NCI-H345 (cell line): ENCODE measurements at places on chromosomes 3 and 15.

GRCh38 chr3:188351648-188352047 lies 197.7 kb downstream of the LPP start:
- DNase-seq: no peak

- no peak for DNase-seq
These were observed 21.0 kb downstream of the ANAPC13 start for GRCh38 chr3:134464689-134465365.

DNA sequence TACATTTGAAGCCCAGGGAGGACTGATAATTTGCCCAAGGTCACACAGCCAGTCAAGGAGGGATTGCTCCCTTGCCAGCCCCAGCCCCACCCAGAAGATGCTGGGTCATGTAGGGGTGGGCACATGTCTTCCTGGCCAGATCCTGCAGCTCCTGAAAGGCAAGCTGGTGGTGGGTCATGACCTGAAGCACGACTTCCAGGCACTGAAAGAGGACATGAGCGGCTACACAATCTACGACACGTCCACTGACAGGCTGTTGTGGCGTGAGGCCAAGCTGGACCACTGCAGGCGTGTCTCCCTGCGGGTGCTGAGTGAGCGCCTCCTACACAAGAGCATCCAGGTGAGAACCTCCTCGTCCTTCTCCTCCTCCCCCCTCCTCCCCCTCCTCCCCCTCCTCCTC lies 13.2 kb downstream of the ISG20 start:
- DNase-seq: no peak

GRCh38 chr3:195069501-195070251 lies 201.3 kb downstream of the XXYLT1 start:
- no peak for DNase-seq

DNA sequence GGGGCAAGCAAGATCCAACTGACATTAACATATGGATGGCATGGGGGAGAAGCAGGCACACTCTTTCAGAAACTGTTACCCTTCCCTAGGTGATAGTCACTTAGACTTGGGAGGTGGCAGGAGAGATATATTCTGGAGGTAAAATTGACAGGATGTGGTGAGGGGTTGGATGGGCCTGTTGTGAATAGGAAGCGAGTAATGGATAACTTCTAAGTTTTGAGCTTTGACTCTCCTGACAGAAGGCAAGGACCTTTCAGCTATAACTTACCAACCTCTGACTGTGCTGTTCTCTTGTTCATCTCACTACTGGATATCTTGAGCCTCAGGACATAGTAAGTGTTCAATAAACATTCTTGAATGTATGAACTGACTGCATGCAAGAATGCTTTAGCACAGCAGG lies 1.9 kb upstream of the PDIA5 start:
- no peak for DNase-seq

GRCh38 chr3:32424581-32425250 lies 33.1 kb downstream of the CMTM7 start:
- no peak for DNase-seq

GRCh38 chr3:193911784-193912340 lies 224.1 kb upstream of the HES1 start:
- no peak for DNase-seq

DNA sequence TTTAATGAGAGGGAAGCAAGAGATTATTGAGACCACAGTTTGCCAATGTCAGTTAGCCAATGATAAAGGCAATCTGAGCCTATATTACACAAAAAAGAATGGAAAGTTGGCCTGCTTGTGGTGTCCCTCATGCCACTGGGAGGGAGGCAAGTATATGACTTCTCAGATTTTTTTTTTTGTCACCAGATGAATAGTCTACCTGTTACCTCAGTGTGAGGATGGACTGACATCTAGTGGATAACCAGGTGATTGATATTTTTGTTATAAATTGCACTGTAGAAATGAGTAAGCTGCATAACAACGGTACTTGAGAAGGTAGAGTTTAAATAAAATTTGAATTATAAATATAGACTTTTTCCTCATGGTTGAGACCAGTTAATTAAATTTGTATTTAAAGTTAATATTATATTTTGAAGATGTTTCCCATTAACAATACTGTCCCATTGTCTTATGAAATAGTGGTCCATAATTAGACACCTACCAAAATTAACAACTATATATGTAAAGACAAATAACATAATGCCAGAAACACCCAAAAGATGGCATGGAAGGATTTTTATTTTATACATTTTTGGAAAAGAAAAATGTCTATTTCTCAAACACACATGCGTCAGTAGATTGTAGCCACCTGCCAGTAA lies 237.8 kb upstream of the GADL1 start:
- DNase-seq: peak; percentile 20

- no peak for DNase-seq
These were observed 129.8 kb upstream of the CPNE4 start for GRCh38 chr3:132164469-132165092.

DNA sequence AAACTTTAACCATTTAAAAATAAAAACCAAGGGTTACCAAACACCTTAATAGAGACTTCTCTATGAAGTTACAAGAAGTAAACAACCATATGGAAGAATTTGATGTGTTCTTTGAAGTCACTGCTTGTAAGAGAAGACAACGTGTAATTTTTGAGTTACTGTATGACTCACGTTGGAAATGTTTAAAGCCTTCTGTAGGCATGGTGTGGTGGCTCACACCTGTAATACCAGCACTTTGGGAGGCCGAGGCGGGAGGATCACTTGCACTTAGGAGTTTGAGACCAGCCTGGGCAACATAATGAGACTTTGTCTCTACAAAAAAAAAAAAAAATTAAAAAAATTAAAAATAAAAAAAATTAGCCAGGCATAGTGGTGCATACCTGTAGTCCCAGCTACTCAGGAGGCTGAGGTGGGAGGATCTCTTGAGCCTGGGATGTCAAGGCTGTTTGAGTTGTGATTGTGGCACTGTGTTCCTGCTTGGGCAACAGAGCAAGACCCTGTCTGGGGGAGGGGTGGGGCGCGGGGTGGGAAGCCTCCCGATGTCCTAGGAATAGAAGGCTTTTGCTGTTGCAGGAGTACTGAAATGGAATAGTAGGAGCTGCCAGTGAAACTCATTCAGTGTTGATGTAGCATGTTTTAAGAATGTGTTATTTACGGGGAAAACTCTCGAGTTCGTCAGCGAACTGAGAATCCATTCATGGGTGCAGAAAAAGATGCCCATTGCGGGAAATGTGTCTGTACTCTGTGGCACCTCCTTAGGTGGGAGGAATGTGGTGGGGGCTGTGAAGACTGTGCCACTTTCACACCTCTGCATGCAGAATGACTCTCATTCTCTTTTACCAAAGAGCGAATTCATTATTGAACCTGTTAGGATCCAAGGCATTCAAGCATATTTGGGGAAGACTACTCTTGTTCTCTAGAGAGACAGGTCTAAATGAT lies 134.2 kb downstream of the FNDC3B start:
- no peak for DNase-seq

DNA sequence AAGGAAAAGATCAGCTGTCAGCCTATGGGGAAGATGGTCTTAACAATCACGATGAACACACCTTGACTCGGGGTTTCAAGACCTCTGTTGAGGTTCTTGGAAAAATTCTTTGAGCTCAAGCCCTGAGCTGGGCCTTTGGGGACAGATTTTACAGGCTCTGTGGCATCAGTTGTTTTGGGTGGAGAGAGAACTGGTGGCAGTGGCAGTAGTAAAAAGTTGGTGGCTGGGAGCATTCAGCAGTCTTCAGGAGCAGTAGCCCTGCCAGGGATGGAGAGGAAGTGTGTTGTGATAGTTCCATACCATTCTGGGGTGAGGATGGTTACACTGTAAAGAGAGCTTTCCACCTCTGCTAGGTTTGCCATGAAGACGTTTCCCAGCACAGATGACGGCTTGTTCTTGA lies 4.9 kb upstream of the KY start:
- no peak for DNase-seq

- DNase-seq: no peak
These were observed 34.0 kb upstream of the NPHP3 start for GRCh38 chr3:132756108-132756650.

- DNase-seq: no peak
These were observed 818.6 kb downstream of the EPHA3 start for GRCh38 chr3:89925976-89926375.

DNA sequence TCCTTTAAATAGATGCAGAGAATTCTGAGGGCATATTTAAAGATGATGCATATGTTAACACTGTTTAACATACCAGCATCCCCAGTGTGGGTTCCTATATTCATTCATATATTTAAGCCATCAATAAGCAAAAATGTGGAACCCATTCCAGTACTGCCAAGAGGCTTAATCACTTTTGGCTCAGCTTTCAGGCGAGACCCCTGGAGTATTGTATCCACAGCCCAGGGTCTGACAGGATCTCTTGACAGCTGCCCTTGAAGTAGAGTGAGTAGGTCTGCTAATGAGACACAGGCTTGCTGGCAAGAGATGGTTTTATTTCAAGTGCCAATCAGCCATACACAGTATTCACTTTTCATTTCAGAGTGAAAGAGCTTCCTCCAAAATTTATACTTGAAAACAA lies 367.3 kb downstream of the OCA2 start:
- DNase-seq: no peak

DNA sequence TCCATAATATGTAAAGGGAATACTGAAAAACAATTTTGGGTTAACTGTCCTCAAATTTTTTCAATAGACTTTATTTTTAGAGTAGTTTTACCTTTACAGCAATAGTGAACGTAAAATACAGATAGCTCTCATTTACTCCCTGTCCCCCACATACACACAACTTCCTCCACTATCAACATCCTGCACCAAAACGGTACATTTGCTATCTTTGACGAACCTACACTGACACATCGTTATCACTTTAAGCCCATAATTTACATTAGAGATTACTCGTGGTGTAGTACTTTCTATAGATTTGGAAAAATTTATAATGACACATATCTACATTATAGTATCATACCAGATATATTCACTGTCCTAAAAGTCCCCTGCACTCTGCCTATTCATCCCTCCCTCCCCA lies 16.9 kb upstream of the P2RY1 start:
- DNase-seq: no peak

DNA sequence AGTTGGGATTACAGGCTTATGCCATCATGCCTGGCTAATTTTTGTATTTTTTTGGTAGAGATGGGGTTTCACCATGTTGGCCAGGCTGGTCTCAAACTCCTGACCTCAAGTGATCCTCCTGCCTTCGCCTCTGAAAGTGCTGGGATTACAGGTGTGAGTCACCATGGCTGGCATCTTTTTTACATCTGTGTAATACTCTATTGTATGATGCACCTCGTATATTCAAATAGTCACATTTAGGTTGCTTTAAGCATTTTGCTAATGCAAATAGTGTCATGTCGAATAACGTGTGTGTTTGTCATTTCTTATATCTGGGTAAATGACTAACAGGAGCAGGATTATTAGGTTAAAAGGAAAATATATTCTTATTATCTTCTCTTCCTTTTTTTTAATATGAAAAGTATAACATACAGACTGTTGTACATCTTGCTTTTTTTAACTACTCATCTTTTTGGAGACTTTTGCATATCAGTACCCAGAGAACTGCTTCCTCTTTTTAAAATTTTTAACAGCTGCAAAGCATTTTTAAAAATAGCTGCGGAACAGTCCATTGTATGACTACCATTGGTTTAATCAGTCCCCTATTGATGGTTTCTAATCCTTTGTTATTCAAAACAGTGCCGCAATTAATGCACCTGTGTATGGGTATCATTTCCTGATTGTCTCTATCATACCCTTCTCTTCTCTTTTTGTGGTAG lies 13.4 kb downstream of the SCAMP5 start:
- no peak for DNase-seq

DNA sequence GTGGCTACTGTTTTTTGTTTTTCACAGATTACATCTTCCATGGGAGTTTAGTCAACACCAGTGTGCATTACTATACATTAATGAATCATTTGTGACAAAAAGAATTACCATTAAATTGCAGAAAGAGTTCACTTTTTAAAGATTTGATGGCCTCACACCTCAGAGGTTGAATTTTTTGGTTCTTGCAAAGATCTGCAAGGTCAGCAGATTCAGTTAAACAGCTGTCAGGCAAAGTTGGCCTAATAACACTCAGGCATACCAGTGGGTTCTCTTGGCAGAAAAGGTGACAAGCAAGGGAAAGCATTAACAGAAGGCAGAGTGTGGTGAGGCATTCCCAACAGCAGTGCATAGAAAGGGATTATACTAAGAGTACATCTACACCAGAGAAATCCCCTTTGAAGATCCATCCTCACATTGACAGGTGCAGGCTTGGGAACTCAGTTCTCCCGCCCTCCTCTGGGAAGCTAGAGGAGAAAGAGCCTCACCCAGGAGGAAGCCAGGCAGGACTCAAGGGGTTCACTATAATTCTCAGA lies 24.3 kb upstream of the PTX3 start:
- no peak for DNase-seq

- no peak for DNase-seq
These were observed 911 bp downstream of the RFTN1 start for GRCh38 chr3:16512435-16513140.

DNA sequence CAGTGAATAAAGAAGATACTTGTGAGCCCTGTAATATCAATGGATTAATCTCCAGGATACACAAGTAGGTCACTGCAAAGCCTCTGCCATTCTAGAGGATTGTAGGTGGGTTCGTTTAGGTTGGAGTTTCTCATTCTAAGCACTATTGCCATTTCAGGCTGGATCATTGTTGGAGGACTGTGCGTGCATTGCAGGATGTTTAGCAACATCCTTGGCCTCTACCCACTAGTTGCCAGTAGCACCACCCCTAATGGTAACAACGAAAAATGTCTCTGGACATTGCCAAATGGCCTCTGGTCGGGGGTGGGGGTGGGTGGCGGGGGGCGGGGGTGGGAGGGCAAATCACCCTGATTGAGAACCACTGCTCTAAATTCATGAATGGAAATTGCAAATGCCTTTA lies 4.9 kb upstream of the IFT57 start:
- DNase-seq: no peak

DNA sequence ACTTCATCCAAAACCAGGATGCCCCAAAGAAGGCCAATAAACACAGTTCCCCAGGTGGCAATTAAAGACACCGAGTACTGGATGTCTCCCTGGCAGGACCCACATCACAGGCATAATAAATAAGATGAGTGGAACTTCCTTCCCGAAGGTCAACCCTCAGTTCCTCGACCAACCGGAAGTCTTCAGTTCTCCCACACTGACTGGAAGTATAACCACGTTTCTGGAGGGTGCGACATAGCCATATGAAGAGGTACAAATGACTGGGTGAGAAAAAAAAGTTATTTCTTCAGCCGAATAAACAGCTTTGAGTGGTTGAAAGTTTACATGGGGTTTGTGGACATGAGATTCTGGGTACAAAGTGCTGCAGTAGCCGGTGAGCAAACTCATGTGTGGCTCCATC lies 34.6 kb upstream of the MUC13 start:
- DNase-seq: no peak
